ENCODE measurements at places on chromosomes 3 and 15.

- no peak for DNase-seq
Measured at GRCh38 chr3:22373182-22373581, 622.2 kb upstream of the ZNF385D start.

GRCh38 chr15:38547255-38547997, 17.2 kb downstream of the RASGRP1 start:
- peak; percentile 65 for DNase-seq

GRCh38 chr3:97658668-97659285, 105.8 kb upstream of the ARL6 start:
- no peak for DNase-seq

DNA sequence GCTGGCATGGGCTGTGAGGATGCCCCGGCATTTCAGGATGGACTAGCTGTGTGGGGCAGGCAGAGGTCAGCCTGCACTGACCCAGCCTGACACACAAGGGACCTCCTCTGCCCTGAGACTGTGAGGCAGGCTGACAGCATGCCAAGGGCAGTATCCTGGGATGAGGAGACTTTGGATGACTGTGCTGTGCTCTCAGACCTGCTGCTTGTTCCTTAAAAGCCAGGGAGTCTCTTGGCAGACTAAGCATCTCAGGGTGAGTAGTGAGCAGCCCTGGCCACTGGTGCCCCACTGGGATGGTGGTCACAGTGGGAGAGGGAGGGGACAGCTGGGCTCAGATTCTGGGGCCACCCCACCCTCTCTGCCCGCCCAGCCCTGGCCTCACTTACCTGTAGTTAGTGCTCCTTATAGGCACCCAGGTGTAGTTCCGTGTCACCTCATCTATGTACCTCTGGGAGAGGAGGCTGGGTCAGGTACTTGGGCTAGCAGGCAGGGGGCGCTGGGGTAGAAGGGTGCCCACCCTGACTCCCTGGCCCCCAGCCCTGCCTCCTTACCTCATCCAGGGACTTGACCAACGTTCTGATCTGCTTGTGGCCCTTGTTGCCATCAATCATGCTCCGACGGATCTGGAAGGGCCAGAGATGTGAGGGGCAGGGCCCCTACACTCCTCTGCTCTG, 16.1 kb upstream of the TMEM115 start:
- DNase-seq, result no peak

DNA sequence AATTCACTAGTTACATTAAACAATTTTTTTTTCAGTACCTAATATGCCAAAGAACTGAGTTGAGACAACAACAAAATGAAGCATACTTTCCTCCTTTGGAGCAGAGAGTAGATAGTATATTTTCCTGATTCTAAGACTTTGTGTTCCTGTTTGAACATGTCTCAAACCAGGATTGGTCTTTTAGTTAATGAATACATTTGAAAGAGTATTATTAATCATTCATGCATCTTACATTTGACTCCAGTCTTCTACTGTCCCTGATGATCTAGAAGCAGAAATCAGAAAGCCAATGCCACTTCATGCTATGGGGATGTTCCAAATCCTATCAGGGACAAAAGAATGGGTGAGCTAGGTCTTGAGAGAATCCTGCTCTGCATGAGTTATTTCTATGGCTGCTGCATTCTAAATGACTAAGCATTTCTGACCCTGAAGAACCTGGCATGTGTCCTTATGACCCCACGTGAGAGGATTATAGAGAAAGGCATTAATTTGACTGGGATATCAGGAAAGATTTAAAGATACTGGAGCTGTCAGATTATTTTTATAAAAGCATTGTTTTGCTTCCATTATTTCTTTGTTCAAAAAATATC, 32.9 kb upstream of the MBNL1 start:
- DNase-seq, result no peak

DNA sequence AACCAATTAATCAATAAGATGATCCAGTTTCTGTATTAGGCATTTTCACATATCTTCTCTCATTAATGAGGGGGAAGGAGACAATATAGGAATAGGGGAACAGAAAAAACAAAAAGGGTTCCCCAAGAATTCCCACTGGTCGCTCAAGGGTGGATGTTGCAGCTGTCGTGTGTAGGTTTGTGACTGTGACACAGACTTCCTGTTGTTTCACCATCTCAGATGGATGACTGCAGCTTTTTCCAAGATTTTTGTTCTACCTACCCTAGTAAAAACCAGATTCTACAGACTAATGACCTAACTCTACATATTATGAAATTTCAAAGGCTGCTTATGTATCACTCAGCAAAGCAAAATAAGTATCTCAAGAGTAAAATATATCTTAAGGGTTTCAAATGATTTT, 73.7 kb upstream of the MB21D2 start:
- no peak for DNase-seq

GRCh38 chr3:61892891-61893290, 331.5 kb downstream of the PTPRG start:
- DNase-seq, result no peak

GRCh38 chr3:96833301-96833700, 18.9 kb downstream of the EPHA6 start:
- DNase-seq, result no peak

DNA sequence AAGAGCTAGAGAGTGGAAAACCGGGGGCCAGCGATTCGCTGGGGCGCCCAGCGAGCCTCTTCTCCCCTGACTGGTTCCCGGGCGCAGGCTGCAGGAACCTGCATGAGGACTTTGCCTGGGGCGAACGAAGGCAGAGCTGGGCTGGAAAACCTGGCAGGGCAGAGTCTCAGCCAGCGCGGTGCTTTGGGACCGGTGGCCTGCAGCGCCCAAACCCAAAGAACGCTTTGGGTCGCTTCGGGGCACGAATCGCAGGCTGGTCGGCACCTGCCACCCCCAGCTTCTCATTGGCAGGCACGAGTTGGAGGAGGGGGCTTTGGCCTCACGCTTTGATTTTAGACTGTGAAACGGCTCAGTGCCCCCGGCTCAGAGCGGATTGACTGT, 3.0 kb downstream of the ONECUT1 start:
- no peak for DNase-seq

- DNase-seq, result no peak
Measured at GRCh38 chr3:30518181-30518864, 88.1 kb upstream of the TGFBR2 start.

- DNase-seq, result no peak
Measured at GRCh38 chr3:50411229-50411628, 51.9 kb upstream of the TMEM115 start.

DNA sequence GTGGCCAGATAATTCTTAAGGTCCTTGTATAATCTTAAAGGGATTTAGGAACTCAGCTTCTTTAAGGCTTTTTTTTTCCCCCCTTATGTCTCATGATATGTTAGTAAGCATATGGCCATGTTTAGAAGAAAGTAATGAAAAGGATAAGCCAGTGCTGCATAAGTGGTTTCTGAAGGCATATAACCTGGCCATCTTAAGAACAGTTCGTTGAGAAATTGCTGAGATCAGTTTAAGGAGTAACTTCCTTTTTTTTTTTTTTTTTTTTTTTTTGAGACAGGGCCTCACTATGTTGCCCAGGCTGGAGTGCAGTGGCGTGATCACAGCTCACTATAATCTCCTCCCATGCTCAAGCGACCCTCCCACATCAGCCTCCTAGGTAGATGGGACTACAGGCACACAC, 51.7 kb downstream of the UBE2E2 start:
- DNase-seq, result no peak

DNA sequence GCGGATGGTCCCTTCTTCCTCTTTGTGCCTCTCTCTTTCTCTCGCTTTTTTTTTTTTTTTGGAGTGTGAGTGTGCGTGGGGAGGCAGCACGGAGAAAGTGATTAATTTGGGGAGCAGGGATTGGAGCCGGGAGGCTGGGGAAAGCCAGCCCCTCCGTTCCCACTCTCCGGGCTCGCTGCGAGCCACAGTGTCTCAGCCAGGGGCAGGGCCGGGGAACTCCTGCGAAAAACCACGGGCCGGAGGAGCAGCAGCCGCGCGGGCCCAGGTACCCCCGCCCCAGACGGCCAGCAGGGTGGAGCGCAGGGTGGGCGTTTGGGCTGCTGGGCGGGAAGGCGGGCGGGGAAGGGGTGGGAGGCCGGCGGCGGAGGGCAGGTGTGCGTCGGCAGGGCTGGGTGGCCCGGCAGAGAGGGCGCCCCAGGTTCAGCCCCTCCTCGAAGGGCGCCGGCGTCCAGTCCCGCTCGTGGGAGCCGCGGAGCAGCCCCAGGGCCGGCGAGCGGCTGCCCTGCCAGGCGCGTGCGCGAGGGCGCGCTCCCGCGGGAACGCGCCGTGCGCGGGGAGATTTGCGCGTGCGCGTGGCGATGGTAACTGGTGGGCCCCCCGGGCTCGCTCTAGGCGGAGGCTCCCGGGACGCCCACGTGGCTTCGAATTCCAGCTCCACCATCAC, 1.4 kb downstream of the CHL1 start:
- DNase-seq, result no peak

- DNase-seq, result no peak
Measured at GRCh38 chr15:77546050-77546501, 86.6 kb downstream of the LINGO1 start.

DNA sequence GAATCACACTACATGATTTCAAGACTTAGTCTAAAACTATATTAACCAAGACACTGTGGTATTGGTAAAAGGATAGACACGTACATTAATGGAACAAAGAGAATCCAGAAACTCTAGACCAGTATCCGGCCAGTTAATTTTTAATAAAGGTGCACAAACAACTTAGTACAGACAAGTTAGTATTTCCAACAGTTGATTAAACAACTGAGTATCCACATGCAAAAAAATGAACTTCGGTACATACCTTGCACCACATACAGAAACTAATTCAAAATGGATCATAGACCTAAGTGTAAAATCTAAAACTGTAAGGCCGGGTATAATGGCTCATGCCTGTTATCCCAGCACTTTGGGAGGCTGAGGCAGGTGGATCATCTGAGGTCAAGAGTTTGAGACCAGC, 46.6 kb upstream of the DUSP7 start:
- no peak for DNase-seq
